Activated gamma-delta T cell treated with anti-CD3 and anti-CD28 coated beads, Interleukin-2, amount 50 U/mL, for 16 hours (primary cell): ENCODE measurements at places on chromosomes 2 and 18.

DNA sequence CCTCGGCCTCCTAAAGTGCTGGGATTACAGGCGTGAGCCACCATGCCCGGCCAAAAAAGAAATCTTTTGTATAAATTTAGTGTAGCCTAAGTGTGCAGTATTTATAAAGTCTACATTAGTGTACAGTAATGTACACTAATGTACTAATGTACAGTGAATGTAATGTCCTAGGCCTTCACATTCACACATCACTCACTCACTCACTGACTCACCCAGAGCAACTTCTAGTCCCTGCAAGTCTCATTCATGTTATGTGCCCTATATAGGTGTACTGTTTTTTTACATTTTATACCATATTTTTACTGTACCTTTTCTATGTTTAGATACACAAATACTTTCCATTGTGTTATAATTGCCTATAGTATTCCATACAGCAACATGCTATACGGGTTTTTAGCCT is 254.9 kb downstream of the MYO3B start:
- DNase-seq: no peak

DNA sequence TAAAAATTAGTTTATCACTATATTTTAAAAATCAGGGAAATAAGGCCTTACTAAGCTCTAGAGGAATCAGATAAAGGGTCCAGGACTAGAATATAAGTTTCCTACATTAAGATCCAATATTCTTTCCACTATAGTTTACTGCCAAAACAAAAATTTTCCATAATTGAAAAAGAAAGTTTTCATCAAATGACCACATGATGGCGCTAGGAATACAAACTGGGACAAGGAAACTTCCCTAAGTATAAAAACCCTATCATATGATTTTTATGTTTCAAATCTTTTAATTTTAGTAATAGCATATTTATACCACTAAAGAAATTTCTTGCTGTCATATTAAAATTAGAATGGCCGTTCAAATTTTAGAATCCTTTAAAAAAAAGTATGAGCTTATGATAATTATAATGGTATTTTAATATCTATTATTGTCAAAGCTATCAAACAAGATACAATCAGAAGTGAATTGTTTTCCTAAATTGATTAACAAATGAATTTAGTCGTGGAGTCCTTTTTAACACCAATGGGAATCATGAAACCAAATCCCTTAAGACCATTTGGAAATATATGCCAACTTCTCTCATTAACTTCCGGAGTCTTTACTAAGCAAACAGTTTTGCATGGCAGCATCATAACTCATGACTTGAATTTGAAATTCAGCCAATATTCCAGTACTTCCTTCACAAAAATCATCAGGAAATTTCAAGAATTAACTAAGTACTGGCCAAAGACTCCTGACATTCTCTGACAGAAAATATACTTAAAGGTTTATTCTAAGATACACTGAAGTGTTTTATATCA is 70.3 kb downstream of the SCN1A start:
- no peak for DNase-seq

GRCh38 chr2:240551811-240552210 is 6.0 kb downstream of the ANKMY1 start:
- DNase-seq: no peak

DNA sequence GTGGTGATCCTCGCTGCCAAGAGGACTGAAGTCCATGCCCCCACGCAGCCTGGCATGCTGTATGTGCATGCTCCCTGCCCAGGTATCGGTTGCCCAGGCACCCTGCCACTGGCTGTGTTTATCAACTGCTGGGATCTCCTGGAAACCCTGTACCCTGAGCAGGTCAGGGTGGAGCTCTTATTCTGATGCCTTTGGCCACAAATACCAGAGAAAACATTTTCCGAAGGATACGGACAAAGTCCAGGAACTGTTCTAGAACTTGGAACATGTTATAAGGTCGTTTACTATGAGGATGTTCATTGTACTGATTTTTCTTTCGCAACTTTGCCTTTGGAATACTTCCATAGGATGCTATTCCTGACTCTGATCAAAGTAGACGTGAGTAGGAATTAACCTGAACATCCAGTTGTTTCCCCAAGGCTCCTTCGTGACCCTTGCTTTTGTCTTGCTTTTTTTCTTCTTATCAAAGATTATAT is 55.2 kb downstream of the TMEM17 start:
- no peak for DNase-seq

- no peak for DNase-seq
These were observed 49.4 kb downstream of the SFXN5 start for GRCh38 chr2:73022024-73022568.

DNA sequence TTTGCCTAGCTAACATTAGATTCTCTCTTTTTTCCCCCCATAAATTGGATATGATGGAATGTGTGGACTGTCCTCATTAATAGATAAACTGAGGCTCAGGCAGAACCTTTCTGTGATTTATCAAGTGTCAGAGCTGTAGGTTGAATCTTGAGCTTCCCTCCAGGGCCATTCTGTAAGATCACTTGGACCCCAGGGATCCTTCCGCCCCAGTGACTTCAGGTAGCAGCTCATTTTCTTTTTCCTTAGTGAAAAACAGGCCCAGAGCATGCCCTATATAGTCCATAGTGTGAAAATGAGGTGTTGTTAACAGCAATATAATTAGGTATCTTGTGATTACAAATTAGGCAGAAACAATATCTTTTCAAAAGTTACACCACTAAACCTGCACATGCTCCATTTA is 269.7 kb downstream of the ZNF385B start:
- DNase-seq: no peak

DNA sequence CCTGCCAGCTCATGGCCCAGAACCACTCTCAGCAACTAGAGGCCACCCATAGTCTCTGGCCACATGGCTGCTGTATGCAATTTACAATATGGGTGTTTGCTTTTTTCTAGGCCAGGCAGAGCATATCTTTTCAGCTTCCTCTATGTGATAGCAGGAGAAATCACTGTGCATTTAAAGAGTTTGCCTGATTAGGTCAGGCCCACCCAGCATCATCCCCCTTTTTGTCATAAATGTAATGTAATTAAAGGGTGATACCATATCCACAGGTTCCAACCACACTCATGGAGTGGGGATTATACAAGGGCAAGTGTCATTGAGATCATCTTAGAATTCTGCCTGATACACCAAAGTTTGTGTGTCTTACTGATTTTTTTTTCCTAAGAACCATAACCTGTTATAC is 71.7 kb upstream of the TTC21B start:
- no peak for DNase-seq

DNA sequence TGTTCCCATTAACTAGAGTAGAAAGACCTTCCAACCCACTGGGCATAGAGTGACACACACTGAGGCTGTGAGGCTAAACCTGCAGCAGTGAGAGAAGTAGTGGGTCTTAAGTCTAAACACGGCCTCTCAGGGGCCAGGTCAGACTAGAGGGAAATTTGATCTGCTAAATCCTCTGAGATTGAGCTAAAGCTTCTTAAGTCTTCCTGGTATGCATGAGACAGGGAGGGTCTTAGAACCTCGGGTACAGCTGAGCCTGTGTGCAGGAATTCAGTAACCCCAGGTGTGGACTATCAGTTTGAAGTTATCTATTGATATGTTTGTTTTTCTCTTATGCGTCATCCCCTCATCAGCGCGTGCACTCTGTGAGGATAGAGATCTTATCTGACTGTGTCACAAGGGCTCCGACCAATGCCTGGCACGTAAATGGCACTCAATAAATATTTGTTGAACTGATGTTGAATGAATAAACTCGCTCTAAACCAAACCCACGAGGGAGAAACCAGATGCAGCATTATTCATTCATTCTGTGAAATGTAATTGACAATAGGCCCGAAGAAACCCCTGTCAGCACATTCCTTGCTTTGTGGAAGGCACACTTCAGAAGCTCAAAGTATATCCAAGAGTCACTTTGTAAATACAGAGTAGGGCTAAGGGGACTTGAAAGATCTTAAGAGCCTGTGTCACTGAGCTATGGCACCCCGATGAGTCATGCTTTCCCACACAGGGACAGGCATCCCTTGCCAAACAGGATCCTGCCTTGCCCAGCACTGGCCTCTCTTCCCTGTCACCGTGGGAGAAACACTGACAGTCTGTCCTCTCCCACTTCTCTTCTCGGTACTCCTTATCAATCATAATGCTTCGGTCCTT is 21.7 kb upstream of the RAB10 start:
- no peak for DNase-seq

DNA sequence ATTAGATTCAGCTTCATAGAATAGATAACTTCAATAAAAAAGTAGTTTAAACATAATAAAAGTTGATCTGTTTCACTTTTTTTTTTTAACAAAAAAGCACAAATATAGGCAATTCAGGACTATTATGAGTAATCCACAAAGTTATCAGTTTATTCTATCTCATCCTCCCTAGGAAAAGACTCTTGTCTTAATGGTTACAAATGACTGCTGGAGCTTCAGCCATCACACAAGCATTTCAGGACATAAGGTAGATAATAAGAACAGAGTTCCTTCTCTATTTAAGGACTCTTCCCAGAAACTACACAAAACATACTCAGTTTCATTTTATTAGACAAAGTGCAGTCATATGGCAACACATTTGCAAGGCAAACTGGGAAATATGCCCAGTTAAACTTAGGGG is 357.6 kb upstream of the SETBP1 start:
- no peak for DNase-seq

GRCh38 chr2:188713961-188714360 is 260.2 kb upstream of the COL3A1 start:
- no peak for DNase-seq

- DNase-seq: no peak
These were observed 141.2 kb upstream of the RGPD4 start for GRCh38 chr2:107685421-107685986.

DNA sequence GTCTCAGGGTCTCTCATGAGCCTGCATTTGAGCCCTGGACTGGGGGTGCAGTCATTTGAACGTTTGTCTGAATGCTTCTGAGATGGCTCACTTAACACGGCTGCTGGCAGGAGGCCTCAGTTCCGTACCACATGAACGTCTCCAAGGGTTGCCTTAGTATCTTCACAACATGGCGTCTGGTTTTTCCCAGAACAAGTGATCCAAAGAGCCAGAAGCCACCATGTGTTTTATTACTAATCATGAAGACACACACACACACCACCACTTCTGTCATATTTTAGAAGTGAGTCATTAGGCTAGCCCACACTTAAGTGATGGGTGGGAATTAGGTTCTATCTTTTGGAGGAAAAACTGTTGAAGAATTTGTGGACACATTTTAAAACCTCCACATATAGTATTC is 15.0 kb upstream of the MYO1B start:
- no peak for DNase-seq

DNA sequence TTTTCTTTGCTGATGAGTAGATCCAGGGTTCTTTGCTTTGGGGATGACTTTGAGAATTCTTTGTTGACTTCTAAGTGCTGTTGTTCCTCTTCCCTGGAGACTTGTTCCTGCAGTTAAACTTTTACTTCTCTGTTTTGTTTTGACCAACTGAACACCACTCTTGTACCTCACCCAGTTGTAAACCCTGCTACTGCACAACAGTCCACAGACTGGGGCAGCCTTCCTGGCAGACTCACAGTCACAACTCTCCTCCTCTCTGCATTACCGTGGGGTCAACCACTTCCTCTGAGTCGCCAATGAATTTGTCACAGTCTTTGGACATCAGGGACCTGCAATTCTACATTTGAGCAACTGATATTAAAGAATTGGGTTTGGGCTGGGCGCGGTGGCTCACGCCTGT is 3.8 kb upstream of the SLC8A1 start:
- no peak for DNase-seq

DNA sequence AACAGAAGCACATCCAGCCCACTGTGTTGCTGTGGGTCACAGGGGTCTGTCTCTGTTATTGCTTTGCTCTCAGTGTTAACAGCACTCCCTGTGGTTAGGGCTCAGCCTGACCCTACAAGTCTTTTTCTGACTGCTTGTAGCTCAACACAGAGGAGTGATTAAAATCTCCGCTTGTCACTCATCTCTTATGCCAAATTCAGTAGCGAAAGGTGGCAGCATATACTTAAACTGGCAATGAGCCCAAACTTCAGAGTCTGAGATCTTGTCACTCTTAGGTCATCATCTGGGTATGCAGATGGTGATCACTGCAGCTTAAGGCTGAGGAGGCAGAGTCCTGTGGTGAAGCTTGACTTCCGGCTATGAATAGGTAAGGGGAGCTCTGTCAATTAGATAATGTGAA is 63.3 kb upstream of the CSRNP3 start:
- DNase-seq: no peak

GRCh38 chr2:187208199-187208785 is 239.8 kb downstream of the CALCRL start:
- no peak for DNase-seq

DNA sequence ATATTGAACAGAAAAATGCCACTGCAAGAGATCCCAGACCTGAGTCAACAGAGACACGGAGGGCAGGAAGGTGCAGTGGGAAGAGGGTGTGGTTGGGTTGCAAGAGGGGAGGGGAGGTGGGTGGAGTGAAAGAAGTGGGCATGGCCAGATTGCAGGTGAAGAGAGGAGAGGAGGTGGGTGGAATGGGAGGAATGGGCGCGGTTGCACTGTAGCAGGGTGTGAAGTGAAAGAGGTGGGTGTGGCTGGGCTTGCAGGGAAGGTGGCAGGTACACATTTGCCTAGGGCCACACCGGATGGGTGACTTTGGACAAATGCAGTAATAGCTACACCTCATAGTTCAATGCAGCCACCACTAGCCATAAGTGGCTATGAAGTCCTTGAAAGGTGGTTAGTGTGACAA is 71.1 kb downstream of the DOCK10 start:
- no peak for DNase-seq

- DNase-seq: no peak
These were observed 143.5 kb downstream of the PKP4 start for GRCh38 chr2:158600155-158600802.

DNA sequence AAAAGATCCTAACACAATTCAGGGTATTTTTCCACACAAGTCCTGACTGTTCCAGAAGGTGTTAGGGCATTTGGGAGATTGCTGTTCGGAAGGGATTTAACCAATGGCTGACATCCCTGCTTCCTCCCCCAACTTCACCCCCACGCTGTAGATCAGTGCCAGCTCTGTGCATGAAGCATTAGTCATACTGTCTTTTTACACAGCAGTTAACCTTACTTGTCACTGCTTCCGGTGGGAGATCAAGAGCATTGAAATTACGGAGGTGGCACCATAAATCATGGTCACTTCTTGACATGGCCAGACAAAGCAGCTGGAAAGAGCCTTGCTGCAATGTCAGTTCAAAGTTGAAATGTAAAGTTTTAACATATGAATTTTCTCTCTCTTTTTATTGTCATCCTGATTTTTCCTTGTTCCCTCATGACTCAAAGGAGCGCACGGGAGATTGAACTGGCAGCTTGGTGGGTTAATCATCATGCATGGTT is 70.2 kb downstream of the HRH4 start:
- DNase-seq: no peak
